ENCODE measurements at places on chromosomes 2 and 18. TPM values are rescaled to one million over a fixed set of nuclear protein-coding genes. Genes with fewer than 3 reads are reported as not detected.

Gene SCYGR4
- total RNA-seq: not detected

DNA sequence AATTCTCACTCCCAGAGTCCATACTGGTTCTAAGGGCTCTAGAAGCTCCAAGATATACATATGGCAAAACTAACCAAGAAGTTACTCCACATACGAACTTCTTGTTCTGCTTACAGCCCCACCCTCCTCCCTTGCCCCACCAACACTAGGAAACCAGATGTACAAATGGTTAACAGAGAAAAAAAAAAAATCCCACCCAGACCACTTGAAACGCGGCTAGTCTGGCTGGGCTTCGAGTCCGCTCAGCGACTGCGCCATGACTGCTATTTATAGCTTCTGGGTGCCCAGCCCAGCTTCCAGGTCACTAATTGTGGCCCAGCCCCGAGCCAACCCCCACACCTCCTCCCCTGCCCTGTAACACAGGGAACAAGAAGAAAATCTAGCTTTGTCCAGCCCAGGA lies 47.0 kb upstream of the IHH start:
- no peak for DNase-seq
- H3K4me3 ChIP-seq: no peak overlapping the region
- H3K27me3 ChIP-seq: no peaks in the 10 kb centered on the region
- H3K27ac ChIP-seq: no peak overlapping the region
- H3K36me3 ChIP-seq: no peaks in the 10 kb centered on the region

DNA sequence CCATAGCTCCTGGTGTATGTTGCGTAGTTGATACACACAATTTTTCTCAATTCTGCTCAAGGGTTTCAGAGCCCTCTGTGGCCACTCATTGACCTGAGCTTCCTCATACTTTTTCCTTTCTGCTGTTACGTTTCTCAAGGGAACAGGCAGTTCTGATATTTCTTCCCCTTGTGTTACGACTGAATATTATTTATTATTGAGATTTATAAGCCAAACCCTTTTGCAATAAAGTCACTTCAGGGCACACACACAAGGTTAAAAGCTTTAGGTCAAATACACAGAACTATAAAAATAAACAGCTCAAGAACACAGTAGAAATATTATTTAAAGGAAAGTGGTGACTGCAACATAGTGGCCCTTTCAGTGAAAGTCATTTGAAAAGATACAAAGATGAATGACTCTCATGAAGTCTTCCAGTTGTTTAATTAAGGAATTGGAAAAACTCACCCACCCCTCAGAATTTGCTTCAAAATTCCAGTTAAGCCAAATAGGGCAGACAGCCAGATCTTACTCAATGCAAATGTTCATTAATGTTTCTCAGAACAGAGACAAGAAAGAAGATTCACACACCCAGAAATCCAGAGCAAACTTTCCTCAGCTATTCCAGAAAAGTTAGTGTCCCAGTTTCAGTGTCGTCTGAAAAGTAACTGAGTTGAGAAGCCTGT lies 179.7 kb downstream of the TRIB2 start:
- no peak for DNase-seq
- no peak overlapping the region for H3K27ac ChIP-seq
- H3K4me3 ChIP-seq: no peak overlapping the region

- H3K4me1 ChIP-seq: no peaks in the 10 kb centered on the region
- H3K27ac ChIP-seq: no peak overlapping the region
- DNase-seq: no peak
- no peak overlapping the region for H3K4me3 ChIP-seq
- peaks cover 41% of the 10 kb centered on the region for H3K27me3 ChIP-seq
These were observed 115.4 kb upstream of the PKDCC start for GRCh38 chr2:41932241-41933045.

DNA sequence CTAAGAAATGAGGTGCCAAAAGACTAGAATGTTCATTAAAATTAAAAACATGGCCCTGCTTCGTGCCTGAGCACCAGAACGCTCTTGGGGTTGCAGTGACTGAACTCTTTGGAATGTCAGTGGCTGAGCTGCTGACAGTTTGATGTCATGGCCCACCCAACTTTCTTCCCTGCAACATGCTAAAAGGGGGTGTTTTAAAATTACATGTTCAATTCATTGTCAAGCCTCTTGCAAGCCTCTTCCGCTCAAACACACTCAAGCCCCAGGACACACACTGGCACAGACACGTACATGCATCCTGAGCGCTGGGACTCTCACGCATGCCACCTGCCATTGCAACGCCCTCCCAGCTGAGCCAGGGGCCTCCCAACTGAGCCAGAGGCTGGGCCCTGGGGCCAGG lies 12.6 kb downstream of the RUFY4 start:
- no peak for DNase-seq
- no peak overlapping the region for H3K27ac ChIP-seq
- H3K36me3 ChIP-seq: no peaks in the 10 kb centered on the region
- H3K4me1 ChIP-seq: peaks cover 14% of the 10 kb centered on the region

DNA sequence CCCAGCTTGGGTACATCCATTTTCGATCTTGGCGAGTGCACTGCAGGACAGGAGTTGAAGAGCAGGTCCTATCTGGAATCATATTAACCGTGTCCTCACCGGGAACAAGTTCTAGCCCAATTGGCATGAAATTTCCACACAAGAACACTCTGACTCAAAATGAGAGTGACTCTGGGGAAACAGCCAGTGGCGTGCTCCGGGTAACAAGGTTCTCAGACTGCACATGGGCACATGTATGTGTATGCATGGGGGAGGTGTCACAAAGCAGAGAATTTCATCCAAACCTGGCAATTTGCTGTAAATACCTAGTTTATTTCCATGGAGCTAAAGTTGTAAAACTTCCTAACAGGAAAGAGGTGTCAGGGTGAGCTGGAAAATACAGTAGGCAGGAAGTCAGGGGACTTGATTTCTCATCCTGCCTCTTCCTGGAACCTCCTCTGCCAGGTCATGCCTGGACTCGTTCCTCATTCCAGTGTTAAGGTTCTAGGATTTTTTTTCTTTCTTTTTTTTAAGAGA lies 1.7 kb downstream of the TUBB6 start:
- H3K27me3 ChIP-seq: peaks cover 34% of the 10 kb centered on the region
- H3K4me1 ChIP-seq: peaks cover 36% of the 10 kb centered on the region
- DNase-seq: no peak
- H3K36me3 ChIP-seq: 0 out of 3 replicates have a peak, but pooled peaks cover 5% of the 10 kb centered on the region

DNA sequence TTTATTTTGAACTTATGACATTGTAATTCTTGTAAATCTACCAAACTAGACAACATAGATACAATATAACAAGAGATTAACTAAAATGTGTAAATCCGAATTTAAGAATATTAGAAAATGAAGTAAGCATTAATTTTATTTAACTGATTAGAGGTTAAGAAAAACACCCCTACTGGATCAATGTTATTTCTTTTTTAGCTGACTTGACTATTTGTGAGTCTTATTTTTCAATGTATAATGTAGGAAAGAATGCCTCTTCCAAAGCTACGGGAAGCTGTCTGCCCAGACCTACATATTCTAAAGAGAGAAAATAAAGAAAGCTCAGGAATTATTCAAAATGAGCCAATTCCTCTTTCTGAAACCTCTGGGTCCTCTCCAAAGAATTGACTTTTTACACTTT lies 490.8 kb upstream of the CDH7 start:
- no peaks in the 10 kb centered on the region for H3K4me1 ChIP-seq
- H3K27me3 ChIP-seq: no peaks in the 10 kb centered on the region

DNA sequence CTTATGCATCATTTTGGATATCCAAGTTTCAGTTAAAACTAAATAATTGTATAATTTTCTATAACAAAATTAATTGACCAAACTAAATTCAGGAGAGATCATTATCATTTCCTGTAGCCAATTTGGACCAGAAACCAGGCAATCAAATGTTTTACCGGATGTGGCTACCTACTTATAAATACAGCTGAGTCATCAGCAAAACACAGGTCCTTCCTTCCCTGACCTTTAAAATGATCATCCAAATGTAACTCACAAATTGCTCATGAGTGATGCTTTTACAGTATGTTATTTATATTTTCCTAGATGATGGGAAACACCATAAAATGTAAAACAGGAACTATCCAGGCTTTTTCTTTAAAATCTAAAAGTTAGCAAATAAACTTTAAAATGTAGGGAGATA lies 133.7 kb downstream of the CBLN2 start:
- no peaks in the 10 kb centered on the region for H3K27me3 ChIP-seq
- H3K4me3 ChIP-seq: no peak overlapping the region
- DNase-seq: no peak

Gene EML4
- total RNA-seq: 362 TPM

Gene ACVR2A
- 18.0 TPM for total RNA-seq

Gene CAPN14
- total RNA-seq: not detected

Gene BOLL
- not detected for total RNA-seq

GRCh38 chr2:224999754-225000153 lies 42.5 kb downstream of the DOCK10 start:
- no peaks in the 10 kb centered on the region for H3K27me3 ChIP-seq
- no peak overlapping the region for H3K4me3 ChIP-seq
- H3K36me3 ChIP-seq: no peaks in the 10 kb centered on the region
- H3K27ac ChIP-seq: no peak overlapping the region

DNA sequence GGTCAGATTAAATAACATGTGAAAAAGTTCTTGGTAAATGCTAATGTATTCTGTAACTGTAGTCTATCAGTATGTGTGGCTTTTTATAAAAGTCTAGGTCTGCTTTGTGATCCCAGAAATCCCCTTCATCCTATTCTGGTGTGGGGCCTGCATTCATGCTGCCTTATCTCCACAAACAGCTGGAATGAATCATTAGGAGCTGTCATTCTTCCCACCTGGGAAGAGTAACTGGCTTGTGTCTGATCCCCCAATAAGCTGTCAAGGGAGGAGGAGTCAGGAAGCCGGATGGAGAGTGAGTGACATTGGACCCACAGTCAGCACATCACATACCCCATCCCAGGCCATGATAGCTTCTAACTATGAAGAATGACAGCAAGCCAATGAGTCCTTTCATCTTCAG lies 81.1 kb upstream of the EPHA4 start:
- DNase-seq: no peak
- H3K36me3 ChIP-seq: no peaks in the 10 kb centered on the region
- H3K4me1 ChIP-seq: no peaks in the 10 kb centered on the region
- no peaks in the 10 kb centered on the region for H3K27me3 ChIP-seq
- H3K27ac ChIP-seq: no peak overlapping the region
- H3K4me3 ChIP-seq: no peak overlapping the region
